ENCODE measurements at places on chromosomes 6 and 20.

DNA sequence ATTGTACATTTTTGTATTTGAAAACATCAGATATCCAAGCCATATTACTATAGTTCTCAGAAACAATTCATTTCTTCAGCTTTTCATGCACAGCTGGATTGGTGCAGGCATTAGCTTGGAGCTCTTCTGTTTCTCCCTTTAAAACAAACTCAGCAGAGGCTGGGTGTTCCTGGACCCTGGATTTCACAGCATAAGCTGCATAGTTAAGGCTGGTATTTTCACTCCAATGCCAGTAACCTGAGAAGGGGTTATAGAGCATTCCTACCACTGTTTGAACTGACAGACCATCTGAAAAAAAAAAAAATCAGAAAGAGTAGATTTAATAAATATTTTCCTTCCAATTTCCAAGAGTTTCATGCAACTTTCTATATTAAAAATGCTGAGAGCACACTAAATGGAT, 20.1 kb upstream of the FAXC start:
- no peak for DNase-seq

DNA sequence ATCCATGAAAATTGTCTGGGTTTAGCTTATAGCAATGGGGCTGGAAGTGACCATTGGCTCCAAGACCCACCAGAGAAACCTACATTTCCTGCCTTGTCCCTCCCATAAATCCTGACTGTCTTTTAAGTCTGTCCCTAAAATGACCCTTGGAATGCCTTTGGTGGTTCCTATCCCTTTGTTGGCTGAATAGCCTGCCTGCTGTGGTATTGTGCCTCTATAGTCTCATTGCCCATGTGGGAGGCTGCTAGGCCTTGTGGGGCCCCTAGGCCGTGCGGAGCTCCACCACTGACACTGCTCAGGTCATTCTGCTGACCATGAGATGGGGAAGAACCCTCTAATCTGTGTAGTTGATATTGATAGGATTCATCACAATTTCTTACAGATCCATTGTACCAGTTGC, 43.3 kb downstream of the SCP2D1 start:
- no peak for DNase-seq

DNA sequence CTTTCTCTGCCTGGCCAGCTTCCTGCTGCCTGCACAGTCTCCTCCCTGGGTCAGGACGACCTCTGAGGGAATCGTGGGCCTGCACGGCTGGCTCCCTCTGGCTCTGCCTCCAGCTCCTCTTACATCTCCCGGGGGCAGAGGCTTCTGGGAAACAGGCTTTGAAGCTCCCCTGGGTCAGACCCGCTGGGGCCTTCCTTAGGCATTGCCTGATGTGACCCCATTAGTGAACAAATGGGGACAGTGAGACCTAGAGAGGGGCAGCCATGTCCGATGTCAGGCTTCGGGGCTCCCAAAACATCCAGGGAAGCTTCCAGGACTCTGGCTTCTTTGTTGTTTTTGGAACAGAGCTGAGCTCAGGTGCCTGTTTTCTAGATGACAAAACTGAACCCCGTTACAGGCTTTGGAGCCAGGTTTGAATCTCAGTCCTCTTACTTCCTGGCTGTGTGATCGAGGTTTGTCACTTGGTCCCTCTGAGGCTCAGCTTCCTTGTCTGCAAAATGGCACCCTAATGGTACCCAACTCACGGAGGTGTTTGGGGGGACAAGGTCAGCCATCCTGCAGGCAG, 94.3 kb downstream of the CEBPB start:
- DNase-seq, result no peak

GRCh38 chr6:14533446-14533845, 415.9 kb downstream of the CD83 start:
- DNase-seq, result no peak

DNA sequence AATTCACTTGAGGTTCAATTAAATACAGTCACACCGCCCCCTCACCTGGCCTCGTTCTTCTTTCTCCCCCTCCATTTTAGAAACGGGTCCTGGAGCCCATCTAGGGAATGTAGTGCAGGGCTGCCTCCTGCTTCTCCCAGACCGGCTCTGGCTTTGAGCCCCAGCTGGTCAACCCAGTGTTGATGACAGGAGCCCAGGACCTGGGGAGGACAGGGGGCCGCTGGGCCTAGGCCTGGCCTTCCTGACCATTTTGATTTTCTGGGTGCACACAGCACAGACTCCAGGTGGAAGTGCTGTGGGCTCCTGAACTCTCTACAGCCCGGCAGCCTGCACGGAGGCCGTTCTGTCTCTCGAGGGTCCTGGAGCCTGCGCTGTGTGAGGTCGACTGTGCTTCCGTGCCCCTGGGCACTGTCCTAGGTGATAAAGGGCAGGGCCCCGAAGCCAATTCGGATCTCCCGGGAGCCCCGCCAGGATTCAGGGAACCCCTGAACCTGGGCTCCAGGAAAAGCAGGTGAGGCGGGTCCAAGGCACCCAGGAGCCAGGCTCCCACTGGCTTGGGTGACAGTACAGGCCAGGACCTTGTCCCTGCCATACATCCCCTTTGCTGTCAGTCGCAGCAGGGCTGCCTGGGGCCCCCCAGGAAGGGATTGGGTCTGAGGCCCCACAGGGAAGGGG, 23.3 kb downstream of the NPEPL1 start:
- DNase-seq, result no peak

DNA sequence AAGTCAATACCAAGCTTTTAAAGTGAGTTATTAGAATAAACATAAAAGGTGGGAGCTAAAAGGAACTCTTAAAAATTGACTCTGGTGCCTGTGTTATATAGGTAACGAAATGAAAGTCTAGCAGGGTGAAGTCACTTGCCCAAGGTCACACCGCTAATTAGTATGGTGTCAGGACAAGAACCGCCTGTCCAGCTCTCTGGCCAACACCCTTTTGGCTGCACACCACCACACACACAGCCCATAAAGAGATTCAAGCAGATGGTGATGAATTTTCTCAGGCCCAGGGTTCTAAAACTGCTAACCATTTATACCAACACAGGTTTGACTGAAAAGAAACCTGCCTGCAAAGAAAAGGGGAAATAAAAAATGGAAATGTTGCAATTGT, 20.2 kb downstream of the GFOD1 start:
- no peak for DNase-seq

DNA sequence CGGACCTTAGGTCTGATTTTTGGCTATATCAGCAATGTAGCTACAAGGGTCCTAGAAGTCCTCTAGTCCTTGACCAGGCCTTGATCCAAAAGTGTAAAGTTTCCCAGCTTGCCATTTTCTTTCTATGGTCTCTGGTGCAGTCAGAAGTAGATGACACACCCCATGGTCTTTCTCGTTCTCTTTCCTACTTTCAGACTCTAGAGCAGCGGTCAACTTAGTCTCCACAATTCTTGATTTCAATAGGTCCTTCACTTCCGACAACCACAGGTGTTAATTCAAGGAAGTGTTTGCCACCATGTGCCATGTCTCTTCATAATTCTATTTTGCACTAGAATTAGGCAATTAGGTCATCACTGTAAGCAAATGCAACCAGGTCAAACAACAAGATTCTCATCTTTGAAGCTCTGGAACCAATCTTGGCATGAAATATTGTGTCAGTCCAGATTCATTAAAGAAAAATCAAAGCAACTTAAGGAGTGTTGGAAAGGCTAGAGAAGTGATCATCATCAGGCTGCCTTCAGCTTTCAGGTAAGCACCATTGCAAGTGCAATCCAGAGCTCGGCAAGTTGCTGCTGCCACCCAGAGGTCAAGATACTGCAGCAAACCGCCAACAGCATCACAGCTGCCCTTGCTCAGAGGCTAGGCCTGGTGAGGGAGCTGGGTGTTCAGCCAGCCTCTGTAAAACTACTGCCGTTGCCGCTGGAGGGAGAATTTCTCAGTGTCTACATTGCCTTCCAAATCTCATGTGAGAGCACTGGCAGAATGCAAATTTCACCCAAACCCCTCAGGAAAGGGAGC, 5.6 kb upstream of the SYNE1 start:
- DNase-seq, result no peak

- no peak for DNase-seq
Measured at GRCh38 chr6:113586413-113587077, 270.6 kb upstream of the MARCKS start.

- no peak for DNase-seq
Measured at GRCh38 chr6:131819572-131820124, 11.8 kb downstream of the ENPP1 start.

GRCh38 chr6:17630511-17631073, 30.5 kb downstream of the FAM8A1 start:
- DNase-seq, result no peak

GRCh38 chr6:137370871-137371633, 123.1 kb downstream of the OLIG3 start:
- DNase-seq, result no peak

GRCh38 chr6:42746463-42747391, 824 bp upstream of the TBCC start:
- DNase-seq, result peak; percentile 74
